ENCODE measurements at places on chromosomes 16 and 17.

DNA sequence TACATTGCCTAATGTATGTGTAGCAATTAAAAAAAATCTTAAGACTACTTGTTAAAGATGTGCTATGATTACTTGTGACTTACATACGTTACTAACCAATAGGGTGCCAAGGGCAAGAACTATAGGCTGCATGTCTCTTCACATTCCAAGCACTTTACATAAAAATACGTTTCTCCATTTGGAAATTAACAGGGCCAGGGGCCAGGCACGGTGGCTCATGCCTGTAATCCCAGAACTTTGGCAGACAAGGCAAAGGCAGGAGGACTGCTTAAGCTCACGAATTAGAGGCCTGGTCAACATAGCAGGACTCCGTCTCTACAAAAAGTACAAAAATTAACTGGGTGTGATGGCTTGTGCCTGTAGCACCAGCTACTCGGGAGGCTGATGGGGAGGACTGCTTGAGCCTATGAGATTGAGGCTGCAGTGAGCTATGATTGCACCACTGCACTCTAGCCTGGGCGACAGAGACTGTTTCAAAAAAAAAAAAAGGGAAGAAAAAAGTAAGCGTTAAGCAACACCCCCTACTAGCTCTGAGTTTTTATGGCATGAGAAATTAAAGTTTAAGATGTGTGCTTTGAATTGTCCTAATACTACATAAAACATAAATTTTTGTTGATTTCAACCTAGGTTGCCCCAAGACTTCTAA lies 12.3 kb downstream of the PSMD12 start:
- DNase-seq, result no peak

DNA sequence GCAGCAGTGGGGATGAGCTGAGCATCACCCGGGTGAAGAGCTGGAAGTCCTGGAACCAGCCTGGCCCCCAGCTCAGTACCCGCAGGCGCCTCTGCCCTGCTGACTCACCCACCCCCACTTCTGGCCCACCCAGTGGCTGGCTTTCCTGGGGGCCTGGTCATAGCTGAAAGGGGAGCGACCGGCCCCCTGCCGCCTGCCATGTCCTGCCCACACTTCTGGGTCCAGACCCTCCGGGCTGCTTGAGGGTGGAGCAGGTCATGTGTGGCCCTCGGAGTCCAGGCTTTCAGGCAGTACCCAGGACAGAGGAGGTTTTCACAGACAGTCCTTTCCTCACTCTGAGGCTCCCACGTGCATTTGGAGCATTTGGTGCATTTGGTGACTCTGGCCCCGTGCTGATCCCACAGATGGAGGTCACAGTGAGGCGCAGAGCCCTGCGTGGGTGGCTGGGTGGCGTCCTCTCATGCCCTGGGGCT lies 7.1 kb upstream of the PIEZO1 start:
- DNase-seq, result no peak

GRCh38 chr17:49372425-49372824 lies 10.4 kb upstream of the ZNF652 start:
- no peak for DNase-seq

- no peak for DNase-seq
Observed at GRCh38 chr17:64240741-64241347, 22.2 kb downstream of the TEX2 start.

- no peak for DNase-seq
Observed at GRCh38 chr16:269061-269796, 6.5 kb downstream of the RGS11 start.

- no peak for DNase-seq
Observed at GRCh38 chr16:53541326-53541725, 38.3 kb upstream of the AKTIP start.

- DNase-seq, result no peak
Observed at GRCh38 chr17:4576729-4577322, 7.5 kb upstream of the SMTNL2 start.

DNA sequence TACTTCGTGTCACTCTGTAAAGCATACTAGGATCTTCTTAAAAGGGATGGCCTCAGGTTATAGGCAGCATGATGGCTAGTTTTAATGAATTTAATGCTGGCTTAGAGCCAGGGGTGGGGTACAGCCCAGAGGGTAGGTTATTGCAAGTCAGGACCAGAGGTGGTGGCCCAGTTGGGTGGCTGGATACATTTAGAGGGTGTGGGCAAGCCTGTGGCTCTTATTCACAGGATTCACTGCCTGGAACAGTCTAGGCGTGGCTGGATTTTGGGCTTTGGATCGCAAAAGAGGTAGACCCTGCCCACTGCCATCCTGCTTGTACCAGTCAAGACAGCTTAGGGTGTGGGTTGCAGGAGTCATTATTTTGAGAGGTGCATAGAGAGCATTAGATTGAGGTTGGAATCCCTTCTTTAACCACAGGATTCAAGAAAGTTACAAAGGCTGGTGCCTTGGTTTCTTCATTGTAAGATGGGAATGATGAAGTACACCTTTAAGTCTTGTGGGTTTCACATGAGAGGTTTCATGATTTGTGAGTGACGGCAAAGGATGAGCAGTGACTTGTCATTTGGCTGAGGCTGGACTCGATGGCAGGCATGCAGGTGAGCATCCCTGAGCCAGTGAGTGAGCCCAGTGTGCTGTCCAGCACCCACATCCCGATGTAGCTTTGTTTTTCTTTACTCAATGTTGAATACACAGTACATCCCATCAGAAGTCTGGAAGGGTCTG lies 85.2 kb downstream of the KSR1 start:
- no peak for DNase-seq

DNA sequence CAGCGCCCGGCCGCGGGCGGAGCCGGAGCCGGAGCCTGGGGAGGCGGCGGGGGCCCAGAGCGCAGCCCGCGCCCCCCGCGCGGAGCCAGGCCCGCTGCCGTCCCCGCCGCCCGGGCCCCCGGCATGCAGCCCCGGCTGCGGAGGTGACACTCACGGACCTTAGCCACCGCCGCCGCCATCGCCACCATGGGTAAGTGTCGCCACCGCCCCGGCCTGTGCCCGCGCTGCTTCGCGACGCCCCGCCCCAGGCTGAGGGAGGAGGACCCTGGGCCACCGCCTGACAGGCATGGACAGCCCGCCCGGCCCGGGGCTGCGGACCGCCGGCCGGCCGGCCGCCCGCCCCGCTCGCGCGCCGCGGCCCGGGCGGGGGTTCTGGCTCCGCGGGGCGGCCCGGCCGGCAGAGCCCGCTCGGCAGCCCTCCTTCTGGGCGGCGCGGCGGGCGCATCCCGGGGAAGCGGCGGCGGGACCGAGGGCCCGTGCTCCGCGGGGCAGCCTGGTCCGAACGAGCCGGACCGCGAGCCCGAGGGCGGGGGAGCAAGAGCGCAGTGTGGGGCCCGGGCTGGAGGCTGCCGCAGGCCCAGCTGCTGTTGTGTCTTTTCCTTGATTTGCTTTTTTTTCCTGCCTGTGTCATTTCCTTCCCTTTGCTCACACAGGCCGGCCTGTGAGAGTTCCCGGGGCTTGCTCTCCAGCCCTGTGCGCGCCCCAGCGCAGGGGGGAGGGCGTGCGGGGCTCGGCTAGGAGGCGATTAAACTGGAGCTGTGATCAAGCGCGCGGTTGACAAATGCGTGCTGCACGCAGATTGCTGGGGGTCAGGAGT lies 565 bp downstream of the MAP3K3 start:
- DNase-seq, result no peak
